ENCODE measurements at places on chromosomes 7 and 10.

DNA sequence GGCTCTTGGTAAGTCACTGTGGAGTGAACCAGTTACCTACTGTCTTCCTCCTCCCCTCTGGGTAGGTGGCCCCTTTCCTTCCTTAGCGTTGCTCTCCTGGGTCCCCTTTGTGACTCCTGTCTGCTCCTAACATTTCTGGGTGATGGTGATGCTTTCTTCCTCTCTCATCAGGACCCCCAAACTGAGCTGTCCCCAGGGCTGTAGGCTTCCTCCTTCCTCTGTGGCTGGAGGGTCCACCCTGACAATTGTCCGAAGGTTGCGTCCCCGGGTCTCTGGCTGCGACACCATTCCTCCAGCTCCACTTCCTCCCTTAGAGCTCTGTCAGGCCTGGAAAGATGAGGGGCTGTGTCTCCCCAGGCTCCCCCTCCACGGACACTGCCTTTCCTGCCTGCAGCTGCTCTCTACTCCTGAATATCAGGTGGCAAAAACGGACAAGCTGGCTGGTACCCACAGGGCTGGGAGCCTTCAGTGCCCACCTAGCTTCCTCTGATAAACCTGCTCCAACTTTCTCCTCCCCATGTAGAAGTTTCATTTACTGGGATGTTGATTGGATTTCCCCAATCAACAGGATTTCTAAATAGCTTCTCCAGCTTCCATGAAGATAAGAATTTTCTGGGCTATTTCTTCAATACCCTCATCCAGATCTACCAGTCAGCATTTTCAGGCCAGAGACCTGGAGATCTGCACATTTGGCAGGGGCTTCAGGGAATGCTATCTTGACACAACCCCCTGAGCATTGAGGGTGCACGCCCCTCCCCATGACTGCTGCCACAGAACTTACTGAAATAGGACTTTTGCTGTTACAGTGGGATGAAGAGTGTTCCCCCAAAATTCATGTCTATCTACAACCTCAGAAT lies 506.5 kb downstream of the TCERG1L start:
- no peak for DNase-seq

- no peak for DNase-seq
Observed at GRCh38 chr10:50600831-50601477, 22.8 kb downstream of the SGMS1 start.

DNA sequence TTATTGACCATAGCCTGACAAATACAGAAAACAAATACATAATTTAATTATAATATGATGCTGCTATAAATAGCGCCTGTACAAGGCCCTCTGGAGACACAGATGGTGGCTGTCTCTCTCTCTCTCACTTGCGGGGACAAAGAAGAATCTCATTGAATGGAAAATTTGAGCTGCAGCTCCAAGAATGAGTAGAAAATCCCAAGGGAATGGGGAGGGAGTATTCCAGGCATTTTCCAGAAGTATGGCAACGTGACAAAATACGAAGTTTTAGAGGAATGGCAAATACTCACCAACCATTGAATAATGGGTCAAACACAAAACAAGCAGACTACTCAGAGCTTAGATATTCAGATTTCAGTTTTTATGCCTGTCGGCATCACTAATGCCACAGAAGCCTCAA lies 179.9 kb downstream of the NRP1 start:
- no peak for DNase-seq

GRCh38 chr7:50121286-50121685 lies 28.2 kb upstream of the ZPBP start:
- no peak for DNase-seq
